ENCODE measurements at places on chromosomes 13 and 19. TPM values are rescaled to one million over a fixed set of nuclear protein-coding genes. Genes with fewer than 3 reads are reported as not detected.

GRCh38 chr13:82344867-82345266 lies 1537.4 kb downstream of the SLITRK1 start:
- no peak for DNase-seq

- DNase-seq, result no peak
These were observed 71.0 kb downstream of the SIPA1L3 start for GRCh38 chr19:37977992-37978391.

- DNase-seq, result no peak
These were observed 16.3 kb downstream of the MPND start for GRCh38 chr19:4359627-4360000.

GRCh38 chr19:47391510-47392223 lies 27.7 kb downstream of the MEIS3 start:
- DNase-seq, result peak; percentile 81

SEMA6B gene
- 9.0 TPM for polyA plus RNA-seq

ZNF69 gene
- polyA plus RNA-seq, result not detected

ATP1A3 gene
- 3.8 TPM for polyA plus RNA-seq

GRCh38 chr19:2331601-2332246 lies 3.2 kb downstream of the SPPL2B start:
- DNase-seq, result no peak

C1QTNF9 gene
- polyA plus RNA-seq, result not detected

Data from A549 (cell line).